ENCODE measurements at places on chromosomes 7 and 10.
A peak's percentile ranks its signal among the peaks of the same experiment; 100 is the strongest.

DNA sequence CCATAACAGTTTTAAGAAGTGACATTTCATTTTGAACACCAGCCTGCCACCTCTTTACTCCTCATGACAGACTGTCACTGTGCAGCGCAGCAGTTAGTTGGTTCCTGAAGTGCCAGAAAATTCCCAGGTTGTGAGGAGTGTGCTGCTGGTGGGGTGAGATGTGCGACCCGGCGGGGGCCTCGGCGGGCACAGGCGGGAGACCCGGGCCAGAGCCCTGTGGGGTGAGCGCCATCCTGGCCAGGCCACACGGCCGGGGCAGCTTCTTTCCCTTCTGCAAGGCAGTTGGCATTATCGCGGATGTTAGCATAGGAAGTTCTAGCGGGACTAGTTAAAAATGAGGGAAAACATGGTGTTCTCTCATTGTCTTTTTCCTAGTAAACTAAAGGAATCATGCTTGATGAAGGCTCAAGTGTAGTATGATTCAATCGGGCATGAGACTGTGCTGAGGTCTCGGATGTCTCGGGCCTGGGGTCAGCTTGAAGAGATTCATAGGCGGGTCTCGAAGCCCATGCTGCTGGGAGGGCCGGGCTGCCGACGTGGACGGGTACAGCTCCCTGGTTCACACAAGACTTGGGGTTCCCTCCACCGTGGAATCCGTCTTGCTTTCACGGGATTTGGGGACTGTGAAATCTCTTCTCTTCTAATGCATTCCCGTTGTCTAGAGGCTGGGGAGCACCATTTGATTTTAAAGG, 56.1 kb downstream of the MGMT start:
- no peak for DNase-seq

DNA sequence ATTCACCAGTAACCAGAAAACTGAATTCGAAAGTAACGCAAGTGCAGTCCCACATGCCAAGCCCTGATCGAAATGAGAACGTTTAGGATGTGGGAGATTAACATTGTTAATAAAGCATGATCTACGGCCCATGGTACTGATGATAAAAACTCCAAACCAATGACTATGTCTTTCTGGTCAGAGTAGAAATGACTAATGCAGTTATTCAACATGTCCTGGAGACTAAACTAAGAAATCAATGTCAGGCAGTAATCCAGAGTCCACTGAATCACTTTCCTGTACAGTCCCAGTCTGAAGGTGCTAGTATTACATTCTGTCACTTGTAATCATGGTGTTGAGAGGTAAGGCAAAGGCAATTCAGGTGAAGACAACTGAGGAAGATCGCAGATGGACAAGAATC, 14.4 kb downstream of the NPSR1 start:
- peak; percentile 90 for DNase-seq

DNA sequence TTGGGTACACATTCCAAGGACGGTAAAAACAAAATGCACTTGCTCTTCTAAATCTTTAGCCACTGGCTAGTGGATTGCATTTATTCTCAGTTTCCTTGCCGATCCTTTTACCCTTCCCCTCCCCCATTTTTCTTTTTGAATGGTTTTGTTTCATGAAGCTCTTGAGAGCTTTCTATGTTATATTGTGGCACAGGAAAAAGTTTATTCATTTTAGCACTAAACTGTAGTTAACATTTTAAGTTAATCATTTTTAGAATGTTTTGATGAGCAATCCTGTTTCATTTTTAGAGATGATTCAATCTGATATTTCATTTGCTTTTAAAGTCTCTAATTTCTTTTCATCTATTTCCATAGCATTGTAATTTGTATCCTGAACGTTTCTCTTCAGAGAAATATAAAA, 24.0 kb downstream of the ZEB1 start:
- DNase-seq, result no peak

GRCh38 chr7:45599851-45600706, 25.9 kb downstream of the ADCY1 start:
- no peak for DNase-seq

DNA sequence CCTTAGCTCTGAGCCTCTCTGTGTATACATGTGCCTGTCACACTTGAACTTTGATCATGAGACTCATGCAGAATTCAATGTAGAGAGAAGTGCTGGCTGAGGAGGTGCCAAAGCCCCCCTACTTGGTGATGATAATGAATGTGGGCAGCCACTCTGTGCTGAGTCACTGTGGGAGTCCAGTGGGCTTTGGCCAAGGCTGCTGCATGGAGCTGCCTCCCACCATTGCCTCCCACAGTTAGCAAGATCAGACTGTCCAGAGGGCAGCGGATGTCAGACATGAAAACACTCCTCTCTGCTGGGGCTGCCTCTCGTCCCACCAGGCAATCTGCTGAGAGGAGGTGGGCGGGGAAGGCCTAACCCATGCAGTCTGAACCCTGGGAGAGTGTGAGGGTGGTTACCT, 180.3 kb downstream of the SH2D4B start:
- DNase-seq, result no peak

- peak; percentile 6 for DNase-seq
Measured at GRCh38 chr10:7410301-7410861, 453 bp downstream of the SFMBT2 start.

- no peak for DNase-seq
Measured at GRCh38 chr7:10643545-10643944, 330.1 kb upstream of the PHF14 start.

DNA sequence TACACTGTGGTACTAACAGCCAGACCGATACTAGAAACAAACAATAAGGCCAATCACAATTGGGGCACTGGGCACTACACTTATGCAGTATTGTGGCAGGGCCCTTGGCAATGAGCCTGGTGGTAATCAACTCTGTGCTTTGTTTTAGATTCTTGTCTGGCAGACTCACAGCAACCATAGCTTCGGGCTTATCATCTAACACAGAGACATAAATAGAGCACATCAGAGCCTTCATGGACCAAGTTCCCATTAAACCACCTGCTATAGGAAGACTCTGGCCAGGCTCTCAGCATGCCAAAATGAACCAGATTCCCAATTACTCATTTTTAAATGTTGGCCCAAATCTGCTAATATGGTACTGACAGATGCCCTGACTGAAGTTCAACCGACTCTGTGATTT, 218.6 kb downstream of the DGKI start:
- no peak for DNase-seq

DNA sequence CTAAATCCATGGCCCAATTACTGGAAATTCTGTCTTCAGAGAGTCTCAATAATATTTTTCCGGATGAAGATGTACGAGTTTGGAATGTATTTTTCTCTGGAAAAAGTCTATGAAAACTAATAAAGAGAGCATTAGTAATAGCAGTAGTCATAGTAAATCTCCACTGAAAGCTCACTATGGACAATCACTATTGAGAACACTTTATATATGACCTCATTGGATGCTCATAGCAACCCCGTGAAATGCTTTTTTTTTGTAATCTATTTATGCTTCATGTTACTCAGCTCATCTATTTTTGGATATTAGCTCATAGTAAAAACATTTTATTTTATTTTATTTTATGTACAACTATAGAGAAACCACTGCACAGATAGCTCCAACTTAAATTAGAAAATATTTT, 94.3 kb upstream of the MYO3A start:
- no peak for DNase-seq

- DNase-seq, result no peak
Measured at GRCh38 chr7:35521941-35522340, 173.0 kb downstream of the HERPUD2 start.

- no peak for DNase-seq
Measured at GRCh38 chr10:83089335-83089734, 1050.0 kb upstream of the GHITM start.

GRCh38 chr7:29247224-29247962, 52.8 kb downstream of the CHN2 start:
- no peak for DNase-seq

DNA sequence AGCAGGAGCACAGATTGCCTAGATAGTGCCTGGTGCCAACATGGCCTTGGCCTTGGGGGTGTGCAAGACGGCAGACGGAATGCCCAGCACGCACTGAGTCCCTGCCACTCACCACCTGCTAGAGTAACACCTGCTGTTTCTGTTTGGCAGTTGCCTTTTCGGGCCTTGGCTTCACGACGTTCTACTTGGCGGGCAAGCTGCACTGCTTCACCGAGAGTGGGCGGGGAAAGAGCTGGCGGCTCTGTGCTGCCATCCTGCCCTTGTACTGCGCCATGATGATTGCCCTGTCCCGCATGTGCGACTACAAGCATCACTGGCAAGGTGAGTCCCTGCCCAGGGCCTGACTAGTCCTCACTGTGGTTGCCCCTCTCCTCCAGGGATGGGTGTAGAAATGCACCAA, 118.0 kb downstream of the PLPP4 start:
- no peak for DNase-seq

DNA sequence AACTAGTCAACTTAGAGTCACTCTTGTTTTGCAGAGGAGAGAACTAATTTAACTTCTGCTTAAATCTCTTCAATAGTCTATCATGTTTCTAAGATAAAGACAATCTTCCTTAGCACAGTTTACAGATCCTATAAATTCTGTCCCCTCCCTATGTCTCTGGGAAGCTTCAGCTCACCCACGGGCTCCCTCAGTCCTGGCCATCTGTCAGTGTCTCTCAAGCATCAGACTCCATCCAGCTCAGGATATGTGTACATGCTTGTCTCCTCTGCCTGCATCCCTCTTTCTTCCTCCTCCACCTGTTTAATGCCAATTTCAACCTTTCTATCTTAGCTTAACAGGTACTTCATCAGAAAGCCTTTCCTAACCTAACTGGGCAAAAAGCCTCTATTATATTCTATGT, 177.1 kb upstream of the PTER start:
- DNase-seq, result no peak

DNA sequence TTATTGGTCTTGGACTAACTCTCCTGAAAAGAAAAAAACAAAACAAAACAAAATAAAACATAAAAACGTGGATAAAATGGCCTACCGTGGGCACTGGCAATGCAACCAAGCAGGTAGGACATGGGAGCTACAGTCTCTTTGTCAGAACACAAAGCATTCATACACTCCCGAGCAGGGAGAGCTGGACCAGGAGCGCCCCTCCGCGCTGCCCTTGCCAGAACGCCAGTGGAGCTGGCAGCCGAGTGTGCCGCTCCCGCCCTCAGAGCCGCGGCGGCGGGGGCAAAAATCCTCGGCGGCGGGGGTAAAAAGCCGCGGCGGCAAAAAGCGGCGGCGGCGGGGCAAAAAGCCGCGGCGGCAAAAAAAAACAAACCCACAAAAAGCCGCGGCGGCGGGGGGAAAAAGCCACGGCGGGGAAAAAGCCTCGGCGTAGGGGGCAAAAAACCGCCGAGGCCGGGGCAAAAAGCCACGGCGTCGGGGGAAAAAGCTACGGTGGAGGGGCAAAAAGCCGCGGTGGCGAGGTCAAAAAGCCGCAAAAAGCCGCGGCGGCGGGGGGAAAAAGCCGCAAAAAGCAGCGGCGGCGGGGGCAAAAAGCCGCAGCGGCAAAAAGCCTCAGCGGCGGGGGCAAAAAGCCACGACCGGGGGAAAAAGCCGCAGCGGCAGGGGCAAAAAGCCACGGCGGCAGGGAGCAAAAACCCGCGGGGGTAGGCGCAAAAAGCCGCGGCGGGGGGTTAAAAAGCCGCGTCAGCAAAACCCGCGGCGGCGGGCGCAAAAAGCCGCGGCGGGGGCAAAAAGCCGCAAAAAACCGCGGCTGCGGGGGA, 418.1 kb downstream of the ZNF716 start:
- DNase-seq, result no peak

DNA sequence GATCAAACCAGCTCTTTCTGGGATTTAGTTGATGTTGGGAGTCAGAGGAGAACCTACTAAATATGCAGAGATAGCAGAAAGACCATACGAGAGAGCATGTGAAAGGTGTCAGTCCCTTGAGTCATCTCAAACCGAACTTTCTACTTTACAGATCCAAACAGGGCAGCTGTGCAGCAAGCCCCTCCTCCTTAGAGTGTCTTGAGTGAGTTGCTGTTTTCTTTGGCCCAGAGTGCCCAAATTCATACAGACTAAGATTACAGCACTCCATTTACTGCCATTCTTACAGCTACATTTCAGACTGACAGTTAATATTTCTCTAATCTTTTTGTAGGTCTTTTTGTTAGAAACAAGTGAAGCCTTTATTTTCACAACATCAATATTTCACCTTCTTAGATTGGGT, 53.4 kb downstream of the NRCAM start:
- DNase-seq, result no peak

- no peak for DNase-seq
Measured at GRCh38 chr7:41508755-41509154, 194.1 kb downstream of the INHBA start.

DNA sequence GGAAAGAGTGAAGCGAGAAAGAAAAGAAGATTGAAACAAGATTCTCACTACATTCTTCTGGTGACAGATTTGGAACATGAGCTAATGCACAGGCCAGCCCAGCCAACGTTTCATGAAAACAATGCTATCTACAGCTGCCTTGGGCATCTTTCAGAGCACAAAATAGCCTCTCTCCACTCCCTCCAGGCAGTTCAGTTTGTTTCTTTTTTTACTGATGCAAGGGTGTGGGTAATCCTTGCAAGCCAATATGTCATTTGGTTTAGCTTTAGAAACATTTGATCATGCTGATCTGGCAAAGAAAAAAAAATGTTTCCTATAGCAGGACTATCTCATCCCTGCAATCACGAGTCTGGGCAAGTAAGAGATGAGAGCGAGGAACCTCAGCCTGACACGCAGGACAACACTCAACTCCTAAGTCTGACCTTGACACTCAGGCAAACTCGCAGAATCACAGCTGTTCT, 35.9 kb downstream of the SVIL start:
- DNase-seq, result peak; percentile 54

DNA sequence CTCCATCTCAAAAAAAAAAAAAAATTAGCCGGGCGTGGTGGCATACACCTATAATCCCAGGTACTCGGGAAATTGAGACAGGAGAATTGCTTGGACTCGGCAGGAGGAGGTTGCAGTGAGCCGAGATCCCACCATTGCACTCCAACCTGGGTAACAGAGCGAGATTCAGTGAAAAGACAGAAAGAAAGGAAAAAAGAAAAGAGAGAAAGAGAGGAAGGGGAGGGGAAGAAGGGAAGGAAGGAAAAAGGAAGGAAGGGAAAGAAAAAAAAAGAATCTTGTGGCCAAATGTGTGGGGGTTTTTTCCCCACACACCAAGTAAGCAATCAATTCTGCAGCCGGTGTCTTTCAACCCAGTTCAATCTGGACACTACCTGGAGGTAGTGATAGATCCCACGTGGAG, 9.0 kb upstream of the NAT16 start:
- DNase-seq, result no peak

DNA sequence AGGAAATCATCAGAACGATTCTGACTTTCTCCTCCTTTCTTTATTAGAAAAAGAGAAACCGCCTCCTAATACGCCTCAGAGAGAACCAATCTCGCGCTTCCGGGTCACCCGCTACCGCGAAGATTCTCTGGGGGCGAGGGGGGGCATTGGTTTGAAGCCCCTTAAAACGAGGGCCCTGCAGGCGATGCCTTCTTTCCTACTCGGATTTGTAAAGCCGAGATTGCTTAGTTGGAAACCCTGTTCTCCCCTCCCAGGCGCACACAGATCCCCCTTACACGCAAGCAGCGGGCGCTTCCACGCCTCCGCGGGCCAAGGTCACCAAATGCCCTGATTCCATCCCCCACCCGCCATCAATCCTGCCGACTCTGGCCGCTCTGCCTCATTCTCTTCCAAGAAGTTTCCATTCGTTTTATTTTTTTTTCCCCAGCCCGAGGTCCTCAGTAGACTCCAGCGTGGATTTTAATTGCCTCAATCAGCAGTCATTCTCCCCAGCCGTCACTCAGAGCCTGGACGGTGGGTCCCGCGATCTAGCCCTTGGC, 1.1 kb upstream of the GAD2 start:
- DNase-seq, result no peak

Measured in fibroblast of skin of abdomen (primary cell).